ENCODE measurements at places on chromosomes 3 and 15.

DNA sequence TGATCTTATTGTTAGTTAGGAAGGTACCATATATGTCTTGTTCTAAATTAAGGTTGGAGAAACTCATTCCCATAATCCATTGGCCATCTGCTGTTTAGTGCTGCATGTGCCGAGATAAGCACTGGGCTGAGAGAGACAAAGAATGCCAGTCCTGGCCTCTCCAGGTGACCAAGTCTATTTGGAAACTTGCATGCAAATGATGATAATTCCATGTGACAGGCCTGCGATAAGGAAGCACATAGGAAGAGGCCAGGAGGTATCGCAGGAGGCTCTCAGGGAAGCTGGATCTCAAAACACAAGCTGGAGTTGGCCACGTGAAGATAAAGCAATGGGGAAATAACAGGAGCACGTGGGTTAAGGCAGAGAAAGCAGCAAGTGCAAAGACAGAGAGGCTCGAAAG is 39.7 kb downstream of the MYO5C start:
- no peak for DNase-seq

- DNase-seq: no peak
These were observed 122.7 kb downstream of the MEIS2 start for GRCh38 chr15:36977659-36978058.

DNA sequence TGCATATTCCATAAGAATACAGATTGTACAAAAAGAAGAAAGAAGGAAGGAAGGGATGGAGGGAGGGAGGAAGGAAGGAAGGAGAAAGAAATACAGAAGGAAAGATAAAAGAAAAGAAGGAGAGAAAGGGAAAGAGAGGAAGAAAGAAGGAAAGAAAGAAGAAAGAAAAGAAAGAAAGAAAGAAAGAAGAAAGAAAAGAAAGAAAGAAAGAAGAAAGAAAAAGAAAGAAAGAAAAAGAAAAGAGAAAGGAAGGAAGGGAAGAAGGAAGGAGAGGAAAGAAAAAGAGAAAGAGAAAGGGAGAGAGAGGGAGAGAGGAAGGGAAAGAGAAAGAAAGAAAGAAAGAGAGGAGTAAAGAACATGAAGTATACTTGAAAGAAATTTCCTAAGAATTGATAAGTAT is 577.9 kb upstream of the ALCAM start:
- DNase-seq: no peak

DNA sequence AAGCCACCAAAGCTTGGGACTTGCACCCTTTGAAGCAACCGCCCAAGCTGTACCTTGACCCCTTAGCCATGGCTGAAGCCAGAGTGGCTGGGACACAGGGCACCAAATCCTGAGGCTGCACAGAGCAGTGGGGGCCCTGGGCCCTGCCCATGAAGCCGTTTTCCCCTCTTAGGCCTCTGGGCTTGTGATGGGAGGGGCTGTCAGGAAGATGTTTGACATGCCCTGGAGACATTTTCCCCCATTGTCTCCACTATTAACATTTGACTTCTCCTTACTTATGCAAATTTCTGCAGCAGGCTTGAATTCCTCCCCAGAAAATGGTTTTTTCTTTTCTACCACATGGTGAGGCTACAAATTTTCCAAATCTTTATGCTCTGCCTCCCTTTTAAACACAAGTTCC is 522.2 kb downstream of the EDEM1 start:
- DNase-seq: no peak

DNA sequence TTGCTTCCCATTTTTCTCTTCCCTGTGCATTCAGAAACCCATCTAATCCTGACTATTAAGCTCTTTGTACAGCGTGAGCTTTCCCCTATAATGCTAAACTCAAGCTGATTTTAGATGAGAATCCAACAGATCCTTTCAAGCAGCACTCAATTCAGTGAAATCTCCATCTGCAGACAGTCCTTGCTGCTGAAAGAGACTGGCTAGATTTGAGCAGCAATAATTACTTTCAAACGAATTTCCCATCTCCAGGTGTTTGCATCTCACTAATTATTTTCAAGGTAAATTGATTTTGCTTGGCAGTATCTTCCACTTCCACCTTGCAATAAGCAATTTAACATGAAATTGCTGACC is 49.5 kb upstream of the SLC7A14 start:
- DNase-seq: no peak

- no peak for DNase-seq
These were observed 20.2 kb downstream of the MAGEF1 start for GRCh38 chr3:184691397-184692231.

Measured in T-helper 22 cell (primary cell).